ENCODE measurements at places on chromosomes 5 and 9. TPM values are rescaled to one million over a fixed set of nuclear protein-coding genes. Genes with fewer than 3 reads are reported as not detected.

IGIP gene
- 9.8 TPM for polyA plus RNA-seq

RANBP6 gene
- 9.8 TPM for polyA plus RNA-seq

TMEM8B gene
- 12.7 TPM for polyA plus RNA-seq

RHOBTB3 gene
- polyA plus RNA-seq, result 32.7 TPM

SPINK6 gene
- polyA plus RNA-seq, result not detected

ATOX1 gene
- polyA plus RNA-seq, result 135 TPM

POLK gene
- 7.2 TPM for polyA plus RNA-seq

CYSRT1 gene
- 0.32 TPM for polyA plus RNA-seq

ZNF366 gene
- 2.5 TPM for polyA plus RNA-seq

DMRT3 gene
- polyA plus RNA-seq, result not detected

TMEM252 gene
- polyA plus RNA-seq, result 0.16 TPM

- DNase-seq, result no peak
Measured at GRCh38 chr9:82115900-82116299, 127.3 kb downstream of the SPATA31D1 start.

DNA sequence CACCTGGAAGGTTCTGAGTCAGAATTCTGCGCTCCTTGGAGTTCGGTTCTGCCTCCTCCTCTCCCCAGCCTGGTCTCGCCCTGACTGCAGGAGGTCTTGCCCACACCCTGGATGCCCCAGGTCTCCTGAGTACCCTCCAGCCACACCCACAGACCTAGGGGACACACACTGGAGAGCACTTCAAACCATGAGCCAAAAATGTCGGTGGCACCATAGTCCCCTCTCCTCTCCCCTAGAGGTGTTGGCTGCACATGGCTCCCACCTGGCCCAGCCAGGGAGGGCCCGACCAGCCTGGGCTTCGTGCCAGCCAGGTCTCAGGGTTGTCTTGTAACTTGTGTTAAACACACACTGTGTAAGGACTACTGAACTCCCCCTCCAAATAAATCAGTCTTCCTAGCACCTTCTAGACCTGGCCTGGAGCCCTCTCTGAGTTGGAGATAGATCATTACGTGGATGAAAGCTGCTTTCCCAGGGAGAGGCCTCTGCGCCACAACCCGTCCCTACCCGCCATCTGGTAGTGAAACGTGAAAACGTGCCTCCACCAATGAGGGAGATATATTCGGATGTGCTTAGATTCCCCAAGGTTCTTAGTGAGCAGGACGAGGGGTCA lies 49.9 kb upstream of the CTSL start:
- peak; percentile 55 for DNase-seq

GRCh38 chr5:134995850-134996402 lies 28.2 kb downstream of the CATSPER3 start:
- DNase-seq, result no peak

- no peak for DNase-seq
Measured at GRCh38 chr5:35753500-35753899, 103.2 kb upstream of the IL7R start.

- no peak for DNase-seq
Measured at GRCh38 chr9:84794981-84795637, 125.6 kb downstream of the NTRK2 start.

DNA sequence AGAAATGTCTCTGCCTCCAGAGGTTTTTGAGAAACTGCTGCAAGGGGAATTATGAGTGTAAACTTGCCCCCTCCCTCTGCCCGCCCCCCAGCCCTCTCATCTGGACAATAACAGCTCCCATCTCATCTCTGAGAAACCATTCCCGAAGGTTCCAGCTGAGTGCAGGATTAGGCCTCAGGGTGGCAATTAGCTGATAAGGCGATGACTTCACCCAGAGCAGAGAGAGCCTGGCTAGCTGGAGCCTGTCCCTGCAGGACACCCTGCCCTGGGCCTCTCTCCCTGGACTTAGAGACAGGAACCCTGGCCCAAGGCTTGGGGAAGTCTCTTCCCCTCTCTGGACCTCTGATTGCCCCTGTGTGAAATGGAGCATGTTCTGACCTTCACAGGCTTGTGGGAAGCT lies 45.7 kb upstream of the HAND1 start:
- no peak for DNase-seq

- DNase-seq, result no peak
Measured at GRCh38 chr5:147454996-147455677, 54.7 kb downstream of the DPYSL3 start.

DNA sequence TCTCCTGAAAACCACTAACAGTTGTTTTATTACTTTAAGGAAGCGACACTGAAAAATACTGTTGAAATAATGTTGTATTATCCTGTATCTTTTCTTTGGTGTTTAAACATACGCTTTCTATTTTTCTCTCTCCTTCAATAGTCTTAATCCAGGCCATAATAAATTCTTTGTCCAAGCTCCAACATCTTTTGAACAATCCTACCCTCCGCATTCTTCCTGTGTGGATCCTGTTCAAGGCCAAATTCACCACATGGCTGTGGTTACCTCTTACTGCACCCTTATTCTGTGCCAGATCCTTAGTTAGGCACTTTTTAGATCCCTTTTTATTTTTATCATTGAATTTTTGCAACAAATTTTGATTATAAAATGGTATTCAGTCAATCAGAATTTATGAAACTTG lies 1691.5 kb downstream of the MAT2B start:
- no peak for DNase-seq

DNA sequence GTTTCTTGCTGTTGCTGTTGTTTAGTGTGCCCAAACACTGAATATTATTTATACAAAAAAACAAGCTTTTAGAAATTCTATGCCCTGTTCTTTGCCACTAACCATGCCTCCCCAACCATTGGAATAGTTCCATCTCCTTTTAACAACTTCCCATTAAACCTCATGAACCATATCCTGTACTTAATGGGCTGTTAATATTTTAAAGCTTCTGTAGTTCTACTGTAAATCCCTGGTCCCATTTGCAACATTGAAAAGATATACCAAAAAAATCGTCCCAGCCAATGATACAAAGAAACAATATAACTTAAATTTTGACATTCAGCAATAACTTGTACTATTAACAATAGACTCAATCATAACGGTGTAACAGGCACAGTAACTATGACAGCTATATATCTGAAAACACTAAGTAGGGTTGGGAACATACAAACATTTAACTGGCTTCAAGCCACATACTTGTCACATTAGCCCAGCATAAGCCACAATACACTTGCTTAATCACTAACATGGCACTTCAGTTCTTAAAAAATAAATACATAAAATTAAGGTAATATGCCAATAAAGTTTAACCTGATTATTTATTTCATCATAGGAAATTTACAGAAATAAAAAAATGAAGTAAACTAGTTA lies 86.1 kb downstream of the ADAMTS6 start:
- no peak for DNase-seq

GRCh38 chr5:137379555-137380286 lies 119.4 kb downstream of the SPOCK1 start:
- DNase-seq, result no peak

GRCh38 chr9:10855847-10856246 lies 243.0 kb upstream of the PTPRD start:
- no peak for DNase-seq

GRCh38 chr9:69174616-69175463 lies 763 bp downstream of the TJP2 start:
- DNase-seq, result no peak

DNA sequence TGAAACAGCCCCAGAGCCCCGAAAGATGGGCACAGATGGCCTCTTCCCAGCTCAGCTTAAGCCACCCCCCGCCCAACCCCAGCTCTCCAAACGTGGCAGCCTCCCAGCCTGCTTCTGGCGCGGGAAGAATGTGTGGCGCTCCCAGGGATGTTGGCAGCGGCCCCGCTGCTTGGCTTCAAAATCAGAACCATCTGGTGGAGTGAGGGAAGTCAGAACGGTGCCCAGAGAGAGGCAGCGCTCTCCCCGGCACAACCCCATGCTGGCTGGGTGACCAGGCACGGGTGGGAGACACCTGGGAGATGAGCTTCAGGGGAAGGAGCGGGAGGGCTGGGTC lies 72.7 kb upstream of the ORM1 start:
- peak; percentile 85 for DNase-seq

DNA sequence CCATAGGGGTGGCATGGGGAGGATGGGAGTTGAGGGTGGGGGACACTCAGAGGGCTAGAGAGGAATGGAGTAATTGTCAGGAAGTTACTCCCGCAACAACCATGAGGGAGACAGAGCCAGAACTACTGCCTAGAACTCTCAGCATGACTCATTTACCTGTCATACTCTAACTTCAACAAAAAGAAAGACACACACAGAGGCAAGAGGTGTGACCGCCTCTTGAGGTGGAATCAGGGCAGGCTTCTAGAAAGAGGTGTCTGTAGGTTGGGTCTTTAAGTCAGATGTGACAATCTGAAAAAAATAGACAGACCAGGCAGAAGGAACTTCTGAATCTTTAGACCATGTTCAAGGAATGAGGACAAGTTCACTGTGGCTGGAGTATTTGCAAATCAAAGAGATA lies 73.4 kb downstream of the GABBR2 start:
- no peak for DNase-seq

- DNase-seq, result no peak
Measured at GRCh38 chr9:133355881-133356357, 368 bp downstream of the SURF1 start.

DNA sequence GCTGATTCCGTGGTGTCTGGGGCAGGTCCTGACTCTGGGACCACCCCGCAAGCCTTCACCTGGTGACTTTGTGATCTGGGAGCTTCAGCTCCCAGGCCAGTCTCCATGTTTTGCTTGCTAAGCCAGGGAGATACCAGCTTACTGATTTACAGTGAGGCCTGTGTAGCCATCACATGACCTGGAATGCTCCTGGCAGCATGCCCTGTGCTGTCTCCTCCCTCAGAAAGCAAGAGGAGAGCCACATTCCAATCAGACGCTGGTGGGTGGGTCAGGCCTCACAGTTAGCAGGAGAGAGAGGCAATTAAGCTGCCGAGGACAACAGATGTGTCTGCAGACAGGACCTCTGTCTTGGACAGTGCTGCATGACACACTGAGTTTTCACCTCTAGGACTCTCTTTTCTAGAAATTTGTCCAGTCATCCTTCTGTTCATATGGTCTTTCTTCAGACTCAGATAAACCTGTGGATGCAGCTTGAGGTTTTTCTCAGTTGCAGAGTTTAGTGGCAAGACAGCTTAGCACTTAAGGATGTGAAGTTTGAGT lies 24.4 kb upstream of the GRPEL2 start:
- DNase-seq, result peak; percentile 90

GRCh38 chr9:37447111-37447510 lies 18.1 kb downstream of the ZBTB5 start:
- DNase-seq, result no peak

DNA sequence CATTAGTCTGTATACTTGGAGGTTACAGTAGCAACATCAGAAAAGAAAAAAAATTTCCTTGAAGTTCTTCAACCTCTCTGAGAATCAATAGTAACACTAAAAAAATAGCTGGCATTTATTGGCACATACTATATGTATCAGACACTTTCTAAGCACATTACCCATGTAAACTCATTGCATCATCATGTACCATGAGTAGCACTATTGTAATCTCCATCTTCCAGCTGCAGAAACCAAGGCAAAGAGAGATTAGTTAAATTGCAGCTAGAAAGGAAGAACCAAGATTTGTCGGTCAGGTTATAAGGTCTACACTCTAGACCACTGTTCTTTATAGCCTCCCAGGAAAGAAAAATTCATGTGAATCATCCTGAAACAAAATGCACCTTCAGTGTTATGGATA lies 31.4 kb upstream of the RAB3C start:
- no peak for DNase-seq

DNA sequence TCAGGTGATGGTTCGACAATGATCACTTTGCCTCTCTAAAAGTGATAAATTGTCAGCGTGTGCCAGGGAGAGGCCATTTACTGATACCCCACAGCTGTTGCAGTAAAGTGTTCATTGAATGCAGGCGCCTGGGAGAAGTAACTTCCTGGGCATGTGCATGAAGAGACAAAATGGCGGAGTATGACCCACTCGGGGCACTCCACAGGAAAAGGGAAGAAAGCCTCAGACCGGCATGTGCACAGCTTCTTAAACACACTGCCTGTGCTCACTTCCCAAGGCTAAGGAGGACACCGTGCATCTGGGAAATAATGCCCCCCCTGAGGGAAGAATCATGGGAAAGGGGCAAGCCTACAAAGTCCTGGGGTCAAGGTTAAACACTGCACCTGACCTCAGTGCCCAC lies 329.5 kb downstream of the ICE1 start:
- no peak for DNase-seq

- DNase-seq, result peak; percentile 54
Measured at GRCh38 chr9:10612641-10613398, at the start of gene PTPRD. Gene PTPRD (minus strand): TSS chr9:10613002.

DNA sequence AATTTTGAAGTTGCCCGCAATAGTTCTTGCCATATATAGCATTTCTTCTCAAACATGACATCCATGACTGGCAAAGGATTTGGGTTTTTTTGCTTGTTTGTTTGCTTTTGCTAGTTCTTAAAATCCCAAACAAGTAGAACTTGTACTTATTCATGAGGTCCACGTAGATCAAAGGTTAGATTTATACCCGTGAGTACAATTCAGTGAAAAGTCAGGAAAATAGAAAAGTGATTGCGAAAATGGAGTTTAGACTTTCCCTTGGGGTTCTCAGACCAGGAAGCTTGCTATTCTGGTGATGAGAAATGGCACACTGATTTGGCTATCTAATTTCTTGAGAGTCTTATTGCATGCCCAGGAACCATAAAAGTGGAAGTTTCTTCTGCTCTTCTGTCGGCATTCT lies 304.7 kb downstream of the CTNND2 start:
- no peak for DNase-seq

DNA sequence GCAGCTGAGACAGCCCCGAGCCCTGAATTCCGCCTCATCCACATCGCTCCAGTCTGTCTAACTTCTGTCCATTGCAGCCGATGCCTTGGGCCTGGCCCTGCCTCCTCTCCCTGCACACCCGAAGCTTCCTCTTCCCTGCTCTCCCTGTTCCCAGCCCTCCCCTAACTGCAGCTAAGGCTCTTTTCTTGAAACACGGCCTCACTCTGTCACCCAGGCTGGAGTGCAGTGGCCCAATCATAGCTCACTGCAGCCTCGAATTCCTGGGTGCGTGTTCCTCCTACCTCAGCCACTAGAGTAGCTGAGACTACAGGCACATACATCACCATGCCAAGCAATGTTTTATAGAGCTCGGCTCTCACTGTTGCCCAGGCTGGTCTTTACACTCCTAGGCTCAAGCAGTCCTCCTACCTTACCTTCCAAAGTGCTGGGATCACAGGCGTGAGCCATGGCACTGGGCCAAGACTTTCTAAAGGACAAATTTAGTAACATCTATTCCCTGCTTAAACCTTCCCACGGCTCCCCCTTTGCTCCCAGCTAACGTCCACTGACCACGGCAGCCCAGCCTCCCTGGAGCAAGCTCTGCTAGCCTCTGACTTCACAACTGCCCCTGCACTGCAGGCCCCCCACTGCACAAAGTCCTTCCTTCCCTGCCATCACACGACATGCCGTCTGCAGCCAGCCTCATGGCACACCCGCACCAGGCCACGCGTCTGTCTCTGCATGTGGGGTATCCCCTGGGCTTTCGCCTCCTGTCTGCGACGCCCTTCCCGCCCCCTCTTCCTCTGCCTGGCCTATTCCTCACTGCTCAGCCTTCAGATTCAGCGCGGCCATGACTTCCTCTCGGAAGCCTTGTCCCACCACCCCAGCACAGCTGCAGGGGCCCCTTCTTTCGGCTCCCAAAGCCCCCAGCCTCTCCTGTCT lies 28.6 kb downstream of the LAMC3 start:
- DNase-seq, result peak; percentile 61
